ENCODE measurements at places on chromosomes 7 and 10.

DNA sequence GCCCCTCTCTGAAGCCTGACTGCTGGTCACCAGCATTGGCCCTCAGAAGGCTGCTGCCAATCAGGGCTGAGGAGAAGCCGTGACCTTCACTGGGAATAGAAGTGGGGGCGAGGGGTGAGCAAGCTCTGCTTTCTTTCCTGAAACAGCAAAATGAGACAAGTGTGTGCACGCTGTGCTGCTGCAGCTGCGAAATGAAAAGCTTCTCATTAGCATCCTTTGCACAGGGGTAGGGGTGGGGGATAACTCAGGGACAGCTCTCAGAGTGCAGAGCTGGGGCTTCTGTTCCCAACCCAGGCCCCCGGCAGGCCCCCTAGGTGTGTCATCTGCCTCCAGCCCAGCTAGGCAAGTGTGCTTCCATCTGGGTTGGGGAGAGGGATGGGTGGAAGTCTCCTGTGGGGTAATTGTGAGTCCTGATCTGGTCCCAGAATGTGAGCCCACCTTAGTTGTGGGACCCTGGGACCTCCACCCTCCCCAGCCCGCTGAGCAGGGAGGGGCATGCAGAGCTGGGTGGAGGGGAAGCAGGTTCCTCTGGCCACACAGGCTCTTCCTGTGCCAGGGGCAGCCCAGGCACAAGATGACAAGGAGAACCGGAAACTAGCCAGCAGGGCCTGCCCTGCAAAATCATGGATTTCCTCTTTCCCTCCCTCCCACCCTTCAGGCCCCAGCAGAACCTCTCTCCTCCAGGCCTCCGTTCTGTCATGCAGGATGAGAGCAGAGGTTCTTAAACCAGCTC is 22.2 kb downstream of the ZNF467 start:
- no peak for DNase-seq

- no peak for DNase-seq
Observed at GRCh38 chr10:1536341-1536740, 201.0 kb downstream of the ADARB2 start.

DNA sequence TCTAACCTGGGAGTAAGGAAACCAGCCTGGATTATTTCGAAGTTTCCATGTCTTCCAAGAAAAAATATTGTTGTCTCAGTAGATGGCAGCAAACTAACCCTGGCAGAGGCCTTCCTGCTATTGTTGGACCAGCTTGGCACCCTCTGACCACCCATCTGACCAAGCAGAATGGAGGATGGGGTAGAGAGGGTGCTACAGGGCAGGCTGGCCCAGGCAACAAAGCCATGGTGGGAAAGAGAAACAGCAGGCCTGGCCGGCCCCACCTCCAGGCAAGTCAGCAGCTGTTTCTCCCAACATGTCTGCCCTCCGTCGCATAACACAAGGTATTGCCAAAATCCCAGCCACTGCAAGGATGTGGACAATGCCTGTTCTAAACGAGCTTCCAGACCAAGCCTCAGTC is 95.0 kb downstream of the FAM53B start:
- DNase-seq: no peak

DNA sequence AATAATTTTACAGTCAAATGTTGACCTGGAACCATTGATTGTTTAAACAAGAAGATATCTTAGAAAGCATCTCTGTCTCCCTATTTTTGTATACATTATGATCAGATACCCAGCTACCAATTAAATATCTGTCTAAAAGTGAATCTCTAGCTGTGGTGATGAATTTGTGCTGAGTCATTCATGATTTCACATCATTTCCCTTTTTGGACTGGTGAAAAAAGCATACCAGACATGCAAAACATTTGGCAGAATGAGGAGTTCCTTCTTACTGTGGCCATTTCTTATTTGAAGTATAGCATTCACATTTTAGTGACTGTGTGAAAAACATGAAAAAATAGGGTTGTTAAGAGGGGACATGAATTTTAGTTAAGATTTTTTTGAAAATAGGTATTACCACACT is 98.0 kb upstream of the GATA3 start:
- DNase-seq: no peak

DNA sequence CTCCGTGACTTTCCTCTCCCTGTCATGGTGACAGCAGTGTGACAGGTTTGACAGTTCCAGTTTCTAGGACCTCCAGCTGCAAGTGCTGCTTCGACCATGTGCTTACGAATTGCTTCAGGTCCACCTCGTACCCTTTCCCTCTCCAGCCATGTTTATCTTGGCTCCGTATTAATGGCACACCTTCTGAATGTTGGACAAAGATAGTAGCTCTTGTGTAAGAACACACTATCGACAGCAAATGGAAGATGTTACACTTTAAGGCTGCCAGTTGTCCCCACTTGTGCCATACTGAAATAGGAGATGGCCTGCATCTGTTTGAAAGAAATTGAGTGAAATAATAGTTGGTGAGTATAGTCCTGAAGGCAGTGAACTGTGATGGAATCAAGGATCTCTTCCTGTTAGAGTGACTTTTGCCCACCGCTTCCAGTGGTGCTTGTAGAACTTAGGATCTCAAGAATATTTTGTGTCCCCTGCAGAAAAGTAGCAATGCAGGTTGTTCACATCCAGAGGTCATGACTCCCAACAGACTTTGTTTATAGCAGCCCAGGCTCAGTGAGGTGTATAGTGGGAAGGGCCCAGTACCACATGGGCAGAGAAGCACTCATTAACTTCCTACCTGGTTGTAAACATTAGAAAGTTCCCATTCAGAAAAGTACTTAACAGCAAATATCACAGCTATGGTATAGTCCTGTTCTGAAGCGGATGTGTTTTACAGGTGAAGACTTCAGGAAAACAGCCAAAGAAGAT is 629.7 kb upstream of the GALNT17 start:
- no peak for DNase-seq

GRCh38 chr10:128463991-128464760 is 338.0 kb upstream of the MKI67 start:
- DNase-seq: peak; percentile 17

GRCh38 chr7:24038993-24039392 is 245.0 kb upstream of the NPY start:
- DNase-seq: no peak

GRCh38 chr7:151506901-151507382 is 12.8 kb downstream of the RHEB start:
- DNase-seq: no peak

DNA sequence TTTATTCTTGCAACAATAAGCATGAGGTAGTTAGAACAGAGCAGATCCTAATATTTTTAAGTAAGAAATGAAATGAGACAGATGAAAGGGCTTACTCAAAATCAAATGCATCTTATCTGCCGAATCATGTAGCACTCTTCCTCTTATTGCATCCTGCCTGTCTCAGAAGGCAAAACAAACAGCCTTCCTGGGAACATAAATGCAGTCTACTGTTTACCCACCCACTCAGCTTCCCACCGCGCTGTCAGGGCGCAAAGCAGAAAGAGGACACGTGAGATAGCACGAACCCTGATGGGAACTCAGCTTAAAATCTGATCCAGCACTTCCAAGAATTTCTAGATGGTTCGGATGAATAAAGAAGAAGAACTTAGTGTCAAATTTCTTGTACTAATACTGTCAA is 114.4 kb upstream of the CDK1 start:
- no peak for DNase-seq

GRCh38 chr7:110835849-110836248 is 255.1 kb upstream of the LRRN3 start:
- DNase-seq: no peak

GRCh38 chr10:89153971-89154370 is 53.1 kb downstream of the CH25H start:
- no peak for DNase-seq

GRCh38 chr10:114629824-114630730 is 28.0 kb downstream of the ABLIM1 start:
- DNase-seq: no peak
